ENCODE measurements at places on chromosomes 6 and 20.

DNA sequence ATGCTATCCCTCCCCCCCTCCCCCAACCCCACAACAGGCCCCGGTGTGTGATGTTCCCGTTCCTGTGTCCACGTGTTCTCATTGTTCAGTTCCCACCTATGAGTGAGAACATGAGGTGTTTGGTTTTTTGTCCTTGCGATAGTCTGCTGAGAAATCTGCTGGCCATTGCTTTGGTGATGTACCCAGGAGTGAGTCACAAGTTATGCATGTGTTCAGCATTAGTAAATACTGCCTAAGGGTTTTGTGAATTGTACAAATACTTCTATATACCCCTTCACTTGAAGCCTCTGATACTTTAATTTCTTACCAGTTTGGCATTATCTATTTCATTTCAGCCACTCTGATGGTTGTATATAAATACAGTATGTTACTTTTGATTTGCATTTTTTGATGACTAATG, 711.3 kb upstream of the GJE1 start:
- no peak for DNase-seq

DNA sequence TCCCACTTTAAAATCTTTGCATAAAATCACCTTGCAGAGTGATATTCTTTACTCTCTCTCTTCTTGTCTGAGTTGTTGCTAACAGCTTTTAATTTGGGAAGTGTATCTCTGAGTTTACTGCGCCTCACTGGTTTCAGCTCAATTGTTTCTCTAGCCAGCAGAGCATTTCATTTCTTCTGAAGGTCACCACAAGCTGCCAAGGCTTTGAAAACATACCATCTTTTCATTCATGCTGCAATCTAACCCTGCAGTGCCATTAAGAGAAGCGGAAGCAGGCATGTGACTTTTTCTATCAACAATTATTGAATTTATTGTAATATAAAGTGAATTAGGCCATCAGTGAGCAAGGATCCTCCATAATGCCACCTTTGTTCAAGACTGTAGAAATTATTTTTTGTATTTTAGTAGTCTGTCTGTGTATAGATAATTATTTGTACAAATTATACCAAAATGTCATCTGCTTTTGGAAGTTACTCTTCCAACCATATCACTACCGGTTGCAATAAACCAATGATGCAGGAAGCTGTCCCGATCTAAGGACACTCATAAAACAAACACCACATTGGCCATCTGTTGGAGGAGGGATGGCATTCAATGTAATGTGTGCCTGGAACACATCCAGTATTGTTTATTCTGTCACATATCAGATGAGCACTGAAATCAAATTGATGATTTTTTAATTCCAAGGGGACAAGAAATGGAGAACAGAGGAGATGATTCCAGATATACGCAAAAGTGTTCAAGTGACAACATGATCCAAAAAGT, 26.8 kb downstream of the HS3ST5 start:
- no peak for DNase-seq

GRCh38 chr6:106637051-106637716, 7.8 kb downstream of the QRSL1 start:
- no peak for DNase-seq

GRCh38 chr20:25495189-25495824, 87.8 kb downstream of the GINS1 start:
- DNase-seq = no peak

- DNase-seq = peak; percentile 69
Observed at GRCh38 chr6:107641500-107641941, 151.6 kb downstream of the SOBP start.

DNA sequence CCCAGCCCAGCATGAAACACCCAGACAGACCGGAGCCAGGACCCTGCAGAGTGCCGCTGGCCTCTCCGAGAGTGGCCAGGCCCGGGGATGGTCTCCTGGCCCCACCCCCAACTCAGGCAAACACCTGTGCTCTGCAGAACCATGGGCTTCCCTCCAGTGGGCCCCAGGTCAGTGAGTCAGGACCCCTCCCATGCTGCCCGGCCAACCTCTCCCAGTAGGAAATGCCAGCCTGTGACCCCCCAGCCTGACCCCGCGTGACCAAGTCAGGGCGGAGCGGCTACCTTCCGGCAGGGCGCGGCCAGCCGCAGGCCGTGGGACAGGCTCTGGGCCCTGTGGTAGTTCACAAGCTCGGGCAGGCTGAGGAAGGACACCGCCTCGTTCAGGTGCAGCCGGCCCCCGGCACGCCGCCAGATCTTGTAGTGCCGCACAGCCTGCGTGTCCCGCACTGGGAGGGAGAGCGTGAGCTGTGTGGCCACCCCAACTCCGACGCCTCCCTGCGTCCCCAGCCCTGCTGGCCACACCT, 3.2 kb downstream of the PTK6 start:
- DNase-seq = no peak

GRCh38 chr20:56245761-56246160, 2.8 kb upstream of the MC3R start:
- DNase-seq = no peak

DNA sequence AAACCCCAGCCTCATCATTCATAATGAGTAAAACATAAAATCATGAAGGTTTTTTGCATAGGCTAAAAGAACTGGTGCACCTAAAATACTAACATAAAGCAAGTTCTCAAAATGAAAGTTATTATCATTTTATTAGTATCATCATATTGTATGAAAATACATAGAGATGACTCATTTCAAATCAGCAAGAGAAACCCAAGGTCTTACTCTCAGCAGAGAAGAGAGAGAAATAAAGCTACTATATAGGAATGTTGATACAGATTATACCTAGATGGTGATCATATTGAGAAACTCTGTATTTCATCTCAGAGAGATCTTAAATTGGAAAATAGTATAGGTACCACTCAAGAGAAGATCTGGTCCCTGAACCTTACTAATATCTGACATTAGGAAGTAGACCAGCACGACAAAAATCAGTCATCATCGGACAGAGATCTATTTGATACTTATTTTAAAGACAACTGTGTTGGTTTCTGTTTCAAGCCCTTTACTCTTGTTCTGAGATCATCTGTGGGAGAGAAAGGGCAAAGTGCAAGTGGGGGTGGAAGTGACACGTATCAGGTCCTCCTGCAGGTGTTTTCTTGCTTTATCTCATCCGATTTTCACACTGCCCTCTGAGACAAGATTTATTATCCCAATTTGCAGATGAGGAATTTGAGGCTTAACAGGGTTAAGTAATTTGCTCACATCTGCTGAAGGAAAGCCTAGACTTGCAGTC, 532.3 kb downstream of the MAFB start:
- DNase-seq = no peak

- peak; percentile 73 for DNase-seq
Observed at GRCh38 chr6:6676910-6677441, 88.5 kb downstream of the LY86 start.

- no peak for DNase-seq
Observed at GRCh38 chr6:157400676-157401075, 19.7 kb downstream of the ZDHHC14 start.

DNA sequence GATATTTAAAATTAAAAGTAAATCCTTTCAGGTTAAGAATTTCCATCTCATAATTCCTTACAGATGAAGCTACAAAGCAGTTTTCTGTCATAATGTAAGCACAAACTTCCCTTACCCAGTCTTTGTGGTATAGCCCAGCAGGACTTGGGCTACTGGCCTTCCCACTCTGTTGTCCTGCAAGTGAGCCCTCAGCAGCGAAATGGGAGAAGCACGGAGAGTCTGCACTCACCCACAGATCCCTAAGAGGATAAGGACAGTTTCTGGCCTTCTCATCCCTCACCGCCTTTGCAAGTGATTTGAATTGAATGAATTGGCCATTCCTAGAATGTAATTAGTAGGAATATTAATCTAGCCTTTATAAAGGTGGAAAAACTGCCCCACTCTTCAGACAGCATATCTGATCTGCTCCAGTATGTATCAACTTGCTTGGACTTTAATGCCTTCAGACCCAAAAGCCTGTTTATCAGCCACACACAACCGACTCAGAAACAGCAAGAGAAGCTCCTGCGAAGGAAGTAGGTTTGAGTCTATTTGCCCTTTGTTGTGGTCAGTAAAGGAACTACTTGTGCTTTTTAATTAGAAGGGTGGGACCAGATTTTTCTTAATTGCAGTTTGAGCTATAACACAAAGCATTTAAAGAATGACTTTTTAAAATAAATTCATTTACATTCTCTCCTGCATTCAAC, 29.9 kb upstream of the PRDM1 start:
- DNase-seq = no peak

DNA sequence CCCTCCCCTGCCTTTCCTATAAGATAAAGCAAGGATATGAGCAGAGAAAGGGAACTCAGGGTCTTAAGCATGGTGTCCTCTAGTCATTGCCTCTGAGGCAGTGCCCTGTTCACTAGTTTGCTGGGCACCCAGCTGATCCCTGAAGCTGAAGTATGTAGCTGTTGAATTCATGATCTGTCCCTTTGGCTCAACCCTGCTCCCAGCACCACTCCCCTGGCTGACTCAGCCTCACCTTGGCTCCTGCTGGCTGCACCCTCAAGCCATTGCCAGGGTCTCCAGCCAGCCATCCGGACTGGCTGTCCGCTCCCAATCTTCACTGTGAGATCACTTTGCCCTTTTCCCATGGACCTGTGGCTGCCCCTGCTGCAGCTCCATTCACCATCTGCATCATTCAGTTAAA, 25.9 kb upstream of the UST start:
- no peak for DNase-seq

DNA sequence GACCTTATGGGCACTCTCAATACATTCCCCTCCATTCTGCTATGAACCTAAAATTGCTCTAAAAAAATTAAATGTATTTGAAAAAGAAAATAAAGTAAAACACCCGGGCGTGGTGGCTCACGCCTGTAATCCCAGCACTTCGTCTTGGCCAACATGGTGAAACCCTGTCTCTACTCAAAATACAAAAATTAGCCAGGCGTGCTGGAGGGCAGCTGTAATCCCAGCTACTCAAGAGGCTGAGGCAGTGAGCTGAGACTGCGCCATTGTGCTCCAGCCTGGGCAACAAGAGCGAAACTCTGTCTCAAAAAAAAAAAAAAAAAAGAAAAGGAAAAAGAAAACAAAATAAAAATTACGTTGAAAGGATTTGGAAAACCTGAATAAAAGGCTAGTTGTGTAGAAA, 60.5 kb downstream of the CD164 start:
- no peak for DNase-seq

DNA sequence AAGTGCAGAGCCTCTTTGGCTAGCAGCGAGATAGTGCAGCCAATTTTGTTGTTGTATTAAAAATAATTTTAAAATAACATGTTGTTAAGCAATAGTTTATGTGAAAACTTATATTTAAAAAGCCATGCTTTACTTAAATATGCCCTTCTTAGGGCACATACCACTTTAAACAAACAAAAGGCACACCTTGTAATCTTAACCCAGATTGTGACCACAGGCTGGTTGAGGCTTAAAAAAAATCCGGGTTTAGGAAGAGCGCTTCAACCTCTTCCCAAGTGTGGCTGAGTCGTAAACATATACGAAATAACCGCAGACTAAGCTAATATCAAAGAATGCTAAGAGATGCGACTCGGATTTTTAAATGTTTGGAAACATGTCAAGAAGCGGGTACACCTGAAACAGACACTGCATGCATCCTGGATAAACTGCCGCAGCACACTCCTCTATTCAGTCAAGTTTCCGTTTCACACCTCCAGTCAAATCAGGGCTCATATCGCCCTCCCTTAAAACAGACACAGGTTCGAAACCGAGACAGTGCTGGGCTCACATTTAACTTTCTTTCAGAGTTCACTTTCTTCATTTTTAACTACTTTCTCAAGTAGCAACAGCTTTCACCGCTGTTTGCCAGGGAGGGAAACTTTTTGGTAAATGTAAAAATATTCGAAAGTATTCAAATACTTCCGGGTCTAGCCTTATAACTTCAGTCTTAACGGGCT, 1.5 kb downstream of the DEK start:
- DNase-seq = no peak

GRCh38 chr20:61821735-61822134, 243.9 kb downstream of the TAF4 start:
- DNase-seq = no peak

GRCh38 chr6:35372633-35373032, 30.3 kb downstream of the PPARD start:
- DNase-seq = no peak

DNA sequence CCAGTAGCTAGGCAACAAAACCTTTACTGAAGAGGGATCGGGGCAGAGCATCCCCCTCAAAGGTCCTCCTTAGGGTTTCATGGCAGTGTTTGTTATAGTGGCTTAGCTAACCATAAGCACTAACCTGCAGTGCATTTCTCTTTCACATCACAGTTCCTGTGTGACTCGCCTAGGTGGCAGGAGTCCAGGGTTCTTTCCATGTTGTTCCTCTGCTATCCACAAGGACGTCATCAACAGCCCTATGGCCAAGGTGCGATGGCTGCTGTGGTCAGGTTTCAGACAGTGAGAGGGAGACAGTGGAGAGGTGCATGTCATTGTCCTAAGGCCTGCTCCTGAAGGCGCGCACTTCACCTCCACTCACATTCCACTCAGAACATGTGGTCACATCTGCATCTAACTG, 38.8 kb upstream of the FOXA2 start:
- no peak for DNase-seq

- DNase-seq = no peak
Observed at GRCh38 chr6:6235786-6236185, 84.7 kb downstream of the F13A1 start.

DNA sequence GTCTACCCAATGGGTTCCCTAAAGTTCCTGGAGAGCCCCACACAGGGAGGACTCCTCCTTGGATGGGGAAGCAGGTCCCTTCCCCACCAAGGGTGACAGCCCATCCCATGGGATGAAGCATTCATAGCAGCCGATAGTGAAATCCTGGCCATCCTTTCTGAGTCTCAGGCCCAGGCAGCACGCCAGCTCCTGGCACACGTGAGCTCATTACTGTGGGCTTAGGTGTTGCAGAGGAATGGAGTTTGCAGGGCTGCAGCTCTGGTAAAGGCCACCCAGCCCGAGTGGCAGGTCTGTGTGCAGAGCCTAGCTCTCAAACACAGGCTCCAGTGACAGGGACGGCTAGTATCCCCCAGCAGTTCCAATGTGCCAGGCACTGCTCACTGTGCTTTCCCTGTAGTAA, 31.0 kb downstream of the SIRPA start:
- no peak for DNase-seq

DNA sequence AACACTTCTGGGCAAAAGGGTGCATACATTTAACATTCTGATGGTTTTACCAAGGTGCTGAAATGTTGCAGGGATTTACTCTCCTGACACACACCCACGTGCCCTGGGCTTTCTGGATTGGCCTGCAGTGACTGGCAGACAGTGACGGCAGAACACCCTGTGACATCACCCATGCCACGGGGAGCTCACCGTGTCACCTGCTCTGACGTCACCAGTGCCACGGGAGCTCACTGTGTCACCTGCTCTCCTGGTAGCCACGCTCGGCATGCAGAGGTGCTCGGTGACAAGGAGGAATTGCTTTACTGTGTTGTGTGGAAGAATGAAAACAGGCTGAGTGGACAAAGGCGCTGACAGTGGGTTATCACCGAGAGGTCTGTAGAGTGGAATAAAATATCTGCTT, 99.3 kb downstream of the RAMACL start:
- DNase-seq = peak; percentile 7

- peak; percentile 78 for DNase-seq
Observed at GRCh38 chr20:31670371-31671228, 32.9 kb downstream of the COX4I2 start.
